ENCODE measurements at places on chromosomes 12 and 14.
A peak's percentile ranks its signal among the peaks of the same experiment; 100 is the strongest.

DNA sequence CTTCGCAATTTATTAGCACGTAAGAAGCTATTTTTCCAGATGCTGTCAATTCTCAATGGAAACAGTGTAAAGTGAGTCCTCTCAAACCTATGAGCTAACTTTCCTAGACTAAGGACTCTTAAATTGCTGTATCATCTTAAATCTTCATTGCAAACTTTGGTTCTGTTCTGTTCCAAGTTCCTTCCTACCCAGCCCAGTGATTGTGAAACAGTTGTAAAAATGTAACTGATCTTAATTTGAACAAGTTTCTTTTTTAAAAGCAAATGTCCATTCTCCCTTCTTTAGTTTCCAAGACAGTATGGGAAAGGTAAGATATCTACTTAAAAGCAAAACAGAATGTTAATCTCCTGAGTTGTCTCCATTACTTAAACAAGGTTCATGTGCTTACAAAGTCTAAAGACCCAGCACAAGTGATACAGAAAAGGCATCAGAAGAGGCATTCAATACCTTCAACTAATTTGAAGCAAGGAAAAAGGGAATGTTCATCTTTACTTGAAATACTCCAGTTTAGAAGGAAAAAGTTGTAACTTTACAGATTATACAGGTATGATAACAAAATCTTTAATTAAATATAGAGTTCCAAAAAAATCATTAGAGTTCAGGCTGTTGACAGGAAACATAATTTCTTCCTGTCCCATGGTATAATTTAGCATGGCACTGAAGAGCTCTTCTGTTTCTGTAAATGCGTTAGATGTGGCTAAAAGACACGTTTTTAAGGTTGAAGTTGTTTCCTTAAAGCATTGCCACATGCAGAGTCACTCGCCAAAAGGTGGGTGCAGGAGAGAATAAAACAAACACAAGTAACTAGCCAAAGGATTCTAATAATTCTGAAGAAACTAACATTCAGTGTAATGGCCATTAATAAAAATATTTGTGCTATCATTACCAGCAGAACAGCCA lies 101.5 kb upstream of the USP15 start:
- no peak for DNase-seq

DNA sequence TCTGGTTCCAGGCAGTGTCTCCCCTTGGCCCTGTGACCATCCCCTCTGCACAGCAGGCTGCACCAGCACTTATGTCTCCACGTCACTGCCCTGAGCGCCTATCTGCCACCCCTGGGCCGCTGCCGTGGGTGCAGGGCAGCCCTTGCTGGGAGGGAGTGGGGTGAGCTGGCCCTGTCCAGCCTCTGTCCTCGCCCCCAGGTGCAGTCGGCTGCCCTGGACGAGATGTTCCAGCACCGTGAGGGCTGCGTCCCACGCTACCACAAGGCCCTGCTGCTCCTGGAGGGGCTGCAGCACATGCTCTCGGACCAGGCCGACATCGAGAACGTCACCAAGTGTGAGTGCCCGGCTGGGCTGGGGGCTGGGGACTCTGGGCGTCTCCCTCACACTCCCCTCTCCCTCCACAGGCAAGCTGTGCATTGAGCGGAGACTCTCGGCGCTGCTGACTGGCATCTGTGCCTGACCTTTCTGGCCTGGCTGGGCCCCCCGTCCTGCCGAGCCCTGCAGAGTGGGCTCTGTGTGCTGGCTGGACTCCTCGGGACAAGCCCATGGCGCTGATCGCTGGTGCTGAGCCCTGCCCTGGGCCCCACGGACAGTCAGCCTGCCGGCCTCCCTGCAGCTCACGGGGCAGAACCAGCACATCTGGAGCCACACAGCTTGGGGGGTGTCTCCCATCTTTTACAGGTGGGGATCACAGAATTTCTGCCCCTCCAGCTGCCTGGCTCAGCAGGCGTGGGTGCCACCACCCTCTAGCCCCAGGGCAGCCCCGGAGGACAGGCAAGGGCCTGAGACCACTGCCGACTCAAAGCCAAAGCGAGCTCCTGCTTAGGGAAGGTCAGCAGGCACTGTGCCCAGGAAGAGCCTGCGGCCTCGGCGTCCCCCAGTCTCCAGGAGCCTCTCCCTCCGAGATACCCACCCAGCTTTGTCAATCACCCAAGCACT lies 7.9 kb upstream of the PUS1 start:
- DNase-seq, result no peak

DNA sequence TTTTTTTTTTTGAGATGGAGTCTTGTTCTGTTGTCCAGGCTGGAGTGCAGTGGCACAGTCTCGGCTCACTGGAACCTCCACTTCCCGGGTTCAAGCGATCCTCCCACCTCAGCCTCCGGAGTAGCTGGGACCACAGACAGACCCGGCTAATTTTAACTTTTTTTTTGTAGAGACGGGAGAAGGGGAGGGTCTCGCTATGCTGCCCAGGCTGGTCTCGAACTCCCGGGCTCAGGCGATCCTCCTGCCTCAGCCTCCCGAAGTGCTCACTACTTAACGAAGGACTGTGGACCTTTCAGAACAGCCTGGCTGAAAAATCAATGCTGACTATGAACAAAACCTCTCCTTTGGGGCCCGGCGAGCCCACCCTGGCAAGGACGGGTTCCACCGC lies 10.9 kb downstream of the SLC6A12 start:
- no peak for DNase-seq

- peak; percentile 53 for DNase-seq
These were observed 107.0 kb upstream of the PRICKLE1 start for GRCh38 chr12:42696406-42697149.

GRCh38 chr14:92322516-92322915 lies 449 bp upstream of the SLC24A4 start:
- no peak for DNase-seq

DNA sequence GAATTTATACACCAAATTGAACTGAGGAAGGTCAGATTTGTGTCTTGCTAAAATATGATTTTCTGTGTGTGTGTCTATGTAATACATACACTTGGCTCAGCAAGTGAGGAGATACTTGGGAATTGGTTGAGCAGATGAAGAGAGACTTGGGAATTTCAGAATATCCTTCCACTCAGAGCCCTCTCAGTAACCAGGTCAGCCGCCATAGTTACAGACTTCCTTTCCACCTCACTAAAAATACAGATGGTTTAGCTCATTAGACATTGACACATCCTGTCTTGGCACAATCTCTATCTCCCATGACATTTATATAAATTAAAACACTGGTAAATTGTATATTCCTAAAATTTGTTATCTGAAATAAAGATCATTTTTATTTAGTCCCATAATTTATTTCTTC lies 15.9 kb downstream of the PIK3C2G start:
- no peak for DNase-seq

DNA sequence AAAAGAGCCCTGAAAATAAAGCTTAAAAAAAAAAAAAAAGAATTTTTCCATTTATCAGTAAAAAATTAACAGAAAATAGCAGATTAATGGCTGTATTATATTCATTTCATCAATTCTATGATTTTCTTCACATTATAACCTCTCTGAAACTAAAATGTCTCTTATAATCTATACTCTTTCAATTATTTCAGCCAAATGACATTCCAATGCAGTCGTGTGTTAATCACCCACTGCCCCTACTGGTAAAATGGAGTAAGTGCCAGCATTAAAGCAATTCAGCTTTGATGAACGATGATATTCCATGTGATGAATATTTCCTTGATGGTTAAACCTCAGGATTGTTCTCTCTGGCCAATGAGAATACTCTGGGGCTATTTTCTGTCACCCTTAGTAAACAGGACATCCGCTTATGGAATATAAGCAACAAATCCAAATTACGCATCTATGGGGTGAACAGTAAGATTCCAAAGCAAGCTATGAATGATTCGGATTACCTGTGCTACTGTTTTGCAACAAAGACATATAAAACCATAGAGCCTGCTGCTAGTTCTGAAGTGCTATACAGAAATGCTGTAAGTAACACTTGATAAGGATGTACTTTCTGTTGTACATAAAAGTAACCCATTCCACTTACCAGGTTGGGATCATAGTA lies 20.3 kb upstream of the SYCP3 start:
- DNase-seq, result no peak

DNA sequence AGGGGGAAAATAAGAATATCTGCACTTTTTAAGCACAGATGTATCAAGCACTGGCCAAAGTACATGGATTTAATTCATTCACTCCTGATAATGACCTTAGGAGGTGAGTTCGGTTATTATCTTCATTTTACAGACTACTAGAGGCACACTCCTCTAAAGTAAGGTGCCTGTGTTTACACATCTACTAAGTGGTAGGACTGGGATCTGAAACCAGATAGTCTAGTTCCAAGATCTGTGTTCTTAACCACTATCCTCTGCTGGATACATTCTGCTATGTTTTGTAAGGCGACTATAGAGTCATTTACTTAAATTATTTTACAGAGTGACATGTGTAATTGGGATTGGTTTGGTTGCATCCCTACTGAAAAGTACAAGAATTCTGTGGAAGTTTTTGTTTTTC lies 175.3 kb downstream of the ESR2 start:
- DNase-seq, result no peak

- no peak for DNase-seq
These were observed 191.6 kb upstream of the SLC16A7 start for GRCh38 chr12:59404109-59404650.

GRCh38 chr14:93072659-93073357 lies 42.9 kb downstream of the ITPK1 start:
- no peak for DNase-seq

DNA sequence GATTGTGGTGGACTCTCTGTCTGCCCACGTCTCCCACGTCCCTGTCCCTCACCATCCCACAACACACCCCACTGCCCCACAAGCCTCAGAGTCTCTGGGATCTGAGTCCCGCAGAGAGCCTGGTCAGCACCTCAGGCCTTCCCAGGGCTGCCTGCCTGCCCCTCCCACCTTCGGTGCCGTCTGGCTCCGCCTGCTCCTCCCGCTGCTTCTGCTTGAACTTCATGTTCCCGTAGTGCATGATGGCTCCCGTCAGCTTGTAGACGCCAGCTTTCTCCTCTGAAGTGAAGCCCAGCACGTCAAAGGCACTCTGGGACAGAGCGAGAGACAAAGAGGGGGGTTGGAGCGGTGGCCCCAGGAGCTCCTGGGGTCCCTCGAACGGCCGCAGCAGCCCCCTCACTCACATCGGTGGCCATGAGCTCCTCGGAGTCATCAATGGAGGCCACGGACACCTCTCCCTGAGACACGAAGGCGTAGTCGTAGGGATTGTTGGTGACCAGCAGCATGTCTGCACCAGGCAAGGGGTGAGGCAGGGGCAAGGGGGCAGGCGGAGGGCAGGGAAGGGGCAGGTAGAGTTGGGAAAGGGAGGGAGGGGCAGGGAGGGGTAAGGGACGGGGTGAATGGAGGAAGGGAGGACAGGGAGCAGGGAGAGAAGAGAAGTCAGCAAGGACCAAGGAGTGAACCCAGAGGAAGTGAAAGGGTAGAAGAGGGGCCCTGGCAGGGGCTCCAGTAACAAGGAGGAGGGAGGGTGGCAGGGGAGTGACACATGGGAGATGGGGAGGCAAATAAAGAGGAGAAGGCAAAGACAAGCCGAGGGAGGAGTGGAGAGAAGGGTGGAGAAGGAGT lies 5.6 kb downstream of the MYH6 start:
- DNase-seq, result no peak

- peak; percentile 48 for DNase-seq
These were observed 86.5 kb upstream of the CEP83 start for GRCh38 chr12:94545935-94546771.

- DNase-seq, result peak; percentile 26
These were observed 282.1 kb downstream of the RPS29 start for GRCh38 chr14:49303946-49304516.

DNA sequence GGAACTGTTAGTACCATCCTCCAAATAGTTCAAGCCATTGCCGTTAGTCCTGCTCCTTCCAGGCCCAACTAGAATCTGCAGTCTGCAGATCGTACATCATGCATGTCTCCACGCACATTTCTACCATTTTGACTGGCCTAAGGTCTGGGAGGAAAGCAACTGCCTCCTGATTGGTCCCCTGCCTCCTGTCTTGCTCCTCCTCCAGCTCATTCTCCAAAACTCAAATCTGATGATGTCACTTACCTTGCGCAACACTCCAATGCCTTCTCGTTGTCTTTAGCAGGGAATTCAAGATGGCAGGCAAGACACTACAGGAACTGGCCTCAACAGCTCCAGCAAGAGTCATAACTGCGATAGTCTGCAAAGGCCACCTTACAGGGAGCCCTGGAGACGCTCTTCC lies 9.7 kb upstream of the HCAR1 start:
- DNase-seq, result no peak

DNA sequence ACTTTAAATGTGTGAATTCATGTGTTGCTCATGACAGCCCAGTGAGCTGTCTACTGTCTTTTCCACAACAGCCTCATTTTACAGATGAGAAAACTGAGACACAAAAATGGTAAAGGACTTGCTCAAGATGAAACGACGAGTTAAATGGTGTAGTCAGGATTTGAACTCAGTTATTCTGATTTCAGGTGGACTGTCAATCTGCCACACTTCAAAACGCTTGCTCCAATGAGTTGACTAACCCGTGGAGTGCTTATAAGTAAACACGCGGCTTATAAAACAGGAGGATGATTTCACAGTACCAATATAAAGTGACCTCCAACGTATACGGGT lies 652 bp upstream of the POLE2 start:
- no peak for DNase-seq

DNA sequence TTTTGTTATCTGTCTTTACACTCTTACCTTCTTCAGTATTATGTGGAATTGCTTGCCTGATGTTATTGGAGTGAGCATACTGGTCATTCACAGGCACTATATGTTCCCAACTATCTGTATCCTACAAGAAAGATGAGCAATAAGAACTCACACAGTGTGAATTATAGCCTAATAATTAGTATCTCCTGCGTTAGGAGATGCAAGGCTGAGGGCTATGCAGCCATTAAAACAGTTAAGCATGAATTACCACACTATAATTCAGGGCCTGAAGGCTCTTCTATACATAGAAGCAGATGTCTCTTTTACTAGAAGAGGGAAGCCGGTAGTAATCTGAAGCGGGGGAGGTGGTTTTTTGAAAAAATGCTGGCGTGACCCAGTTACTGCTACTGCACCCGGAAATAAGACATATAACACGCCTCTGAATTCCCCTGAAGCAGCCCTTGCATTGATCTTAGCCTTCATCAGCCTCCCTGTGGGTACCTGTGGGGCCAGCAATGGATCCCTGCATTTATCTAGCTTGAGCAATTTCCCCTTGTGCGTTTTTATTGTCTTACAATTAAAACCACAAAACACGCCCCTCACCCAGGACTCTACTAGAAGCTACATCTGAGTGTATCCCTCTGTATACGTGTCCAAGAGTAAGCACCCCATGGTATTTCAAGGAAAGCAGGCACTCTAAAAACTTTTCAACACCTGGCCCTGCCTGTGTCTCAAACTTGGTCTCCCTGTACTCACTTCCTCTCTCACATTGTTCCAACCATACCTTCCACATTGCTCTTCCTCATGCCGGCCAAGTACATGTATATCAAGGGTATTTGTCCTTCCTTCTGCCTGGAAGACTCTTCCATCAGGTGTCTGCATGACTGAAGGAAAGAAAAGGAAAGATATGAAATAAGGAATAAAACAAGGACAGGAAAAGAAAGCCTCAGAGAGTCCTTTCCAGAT lies 210.9 kb upstream of the ARID2 start:
- no peak for DNase-seq

GRCh38 chr12:69254046-69254445 lies 14.7 kb downstream of the CPSF6 start:
- DNase-seq, result no peak

- DNase-seq, result no peak
These were observed 578 bp downstream of the DCAF5 start for GRCh38 chr14:69152181-69152901.
